ENCODE measurements at places on chromosomes 3 and 15.

DNA sequence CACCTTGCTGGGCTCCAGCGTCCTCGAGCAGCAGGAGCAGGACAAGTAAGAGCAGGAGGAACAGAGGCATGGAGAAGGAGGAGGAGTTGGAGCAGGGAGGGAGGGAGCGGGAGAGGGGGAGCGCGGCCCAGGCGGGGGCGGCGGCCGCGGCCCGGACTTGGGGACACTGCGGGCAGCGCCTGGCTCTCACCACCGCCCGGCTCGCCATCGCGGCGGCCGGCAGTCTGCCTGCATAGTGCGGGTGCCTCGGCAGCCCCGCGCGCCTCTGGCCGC lies 440 bp downstream of the DCBLD2 start:
- no peak for DNase-seq

- no peak for DNase-seq
Measured at GRCh38 chr15:57591822-57592367, at the start of gene MYZAP. TSS of gene MYZAP (plus strand) at chr15:57591904. CDS start at chr15:57592035, 131 bp downstream.

DNA sequence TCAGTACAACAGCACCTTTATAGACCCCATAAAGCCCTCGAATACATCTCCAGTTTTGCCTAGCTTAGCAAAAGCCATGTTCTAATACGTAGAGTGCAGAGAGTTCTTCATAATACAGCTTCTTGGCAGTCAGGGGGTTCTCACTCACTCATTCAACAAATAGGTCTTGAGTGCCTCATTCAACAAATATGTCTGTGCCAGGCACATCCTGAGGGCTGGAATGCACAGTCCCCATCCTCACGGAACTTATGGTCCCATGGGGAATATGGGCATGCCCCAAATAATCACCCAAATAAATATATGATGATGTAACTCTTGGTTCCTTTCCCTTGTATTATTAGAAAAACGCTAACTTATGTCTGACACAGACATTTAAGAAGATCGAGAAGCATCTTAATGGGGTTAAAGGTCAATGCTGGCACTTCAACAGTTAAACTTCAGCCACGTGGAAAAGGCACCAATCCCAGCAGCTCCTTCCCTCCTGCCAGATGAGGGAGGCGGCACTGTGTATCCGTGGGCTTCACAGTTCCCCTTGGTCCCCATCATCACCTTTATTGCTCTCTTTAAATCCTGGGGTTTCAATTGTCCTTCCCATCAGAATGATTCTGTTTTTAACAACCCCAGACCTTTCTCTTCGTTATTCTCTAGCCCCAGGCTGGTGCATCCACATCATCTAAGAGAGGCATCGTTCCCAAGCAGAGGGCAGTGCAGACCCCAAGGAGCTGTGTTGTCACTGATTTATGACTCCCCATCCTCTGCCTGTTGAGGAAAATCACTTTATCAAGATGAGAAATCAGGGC lies 18.9 kb upstream of the SEMA5B start:
- DNase-seq: no peak

GRCh38 chr3:7144697-7145308 lies 283.9 kb downstream of the GRM7 start:
- no peak for DNase-seq

DNA sequence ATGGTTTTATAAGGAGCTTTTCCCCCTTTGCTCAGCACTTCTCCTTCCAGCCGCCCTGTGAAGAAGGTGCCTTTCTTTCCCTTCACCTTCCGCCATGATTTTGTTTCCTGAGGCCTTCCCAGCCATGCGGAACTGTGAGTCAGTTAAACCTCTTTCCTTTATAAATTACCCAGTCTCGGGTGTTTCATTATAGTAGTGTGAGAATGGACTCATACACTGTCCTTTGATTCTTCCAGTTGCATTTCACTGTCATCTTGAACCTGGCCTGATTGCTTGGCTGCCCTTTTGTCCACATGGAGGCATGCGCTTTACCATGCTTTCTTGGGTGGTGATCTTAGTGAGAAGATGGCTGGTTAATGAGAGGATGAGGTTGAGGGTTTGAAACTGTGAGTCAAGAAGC lies 23.2 kb downstream of the USP13 start:
- no peak for DNase-seq

- no peak for DNase-seq
Measured at GRCh38 chr15:57393061-57393460, 16.8 kb downstream of the CGNL1 start.

DNA sequence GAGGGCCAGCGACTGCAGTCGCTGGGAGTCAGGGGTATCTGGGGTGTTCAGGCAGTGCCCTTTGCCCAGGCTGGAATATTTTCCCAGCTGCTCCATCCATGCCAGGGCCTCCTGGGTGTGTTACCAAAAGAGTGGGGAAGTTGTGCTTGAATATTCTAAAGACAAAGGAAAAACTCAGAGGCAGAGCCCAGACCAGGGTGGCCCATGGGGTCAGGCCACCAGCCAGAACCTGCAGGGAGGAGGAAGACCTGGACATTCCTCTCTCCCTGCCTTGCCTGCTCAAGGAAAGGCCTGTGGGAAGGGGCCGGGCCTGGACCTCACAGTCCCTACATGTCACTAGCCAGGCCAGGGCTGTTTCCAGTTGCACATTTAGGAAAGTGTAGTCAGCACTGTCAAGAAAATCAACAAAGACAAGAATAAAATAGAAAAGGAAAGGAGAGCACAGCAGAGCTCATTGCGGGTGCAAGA lies 16.0 kb upstream of the KLF15 start:
- DNase-seq: no peak

DNA sequence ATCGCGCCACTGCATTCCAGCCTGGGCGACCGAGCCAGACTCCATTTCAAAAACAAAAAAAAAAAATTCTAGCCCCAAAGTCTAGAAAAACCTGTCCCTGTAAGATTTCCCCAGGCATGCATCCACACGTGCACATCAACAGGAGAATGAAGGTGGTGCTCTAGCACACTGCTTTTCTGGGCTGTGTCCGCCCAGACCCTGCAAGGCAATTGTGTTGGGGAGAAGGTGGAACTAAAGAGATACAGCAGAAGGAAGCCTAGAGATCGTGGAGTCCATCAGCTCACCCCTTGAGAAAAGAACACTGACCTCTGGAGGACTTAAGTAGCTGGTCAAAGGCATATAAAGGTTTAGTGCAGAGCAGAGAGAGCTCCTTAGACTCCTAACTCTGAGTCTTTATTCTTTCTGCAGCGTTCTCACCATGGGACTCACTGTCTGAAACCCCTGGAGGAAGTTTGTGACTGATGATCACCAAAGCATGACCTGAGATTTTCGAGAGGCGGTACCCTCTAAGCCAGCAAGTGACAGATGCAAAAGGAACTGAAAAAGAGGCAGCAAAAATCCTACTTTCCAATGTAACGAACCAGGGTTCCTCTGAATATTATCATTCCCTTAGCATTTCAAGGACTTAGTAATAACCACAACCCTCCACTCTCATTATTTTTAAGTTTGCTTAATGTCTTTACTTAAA lies 179.8 kb downstream of the MEX3B start:
- no peak for DNase-seq
